ENCODE measurements at places on chromosomes 11 and 22.

- no peak for DNase-seq
Observed at GRCh38 chr22:37303821-37304274, 21.5 kb downstream of the CYTH4 start.

GRCh38 chr22:39097098-39098020 is at the start of gene APOBEC3H:
Gene APOBEC3H (plus strand): TSS chr22:39097244. CDS start chr22:39100279, 3,035 bp downstream.
- peak; percentile 72 for DNase-seq

DNA sequence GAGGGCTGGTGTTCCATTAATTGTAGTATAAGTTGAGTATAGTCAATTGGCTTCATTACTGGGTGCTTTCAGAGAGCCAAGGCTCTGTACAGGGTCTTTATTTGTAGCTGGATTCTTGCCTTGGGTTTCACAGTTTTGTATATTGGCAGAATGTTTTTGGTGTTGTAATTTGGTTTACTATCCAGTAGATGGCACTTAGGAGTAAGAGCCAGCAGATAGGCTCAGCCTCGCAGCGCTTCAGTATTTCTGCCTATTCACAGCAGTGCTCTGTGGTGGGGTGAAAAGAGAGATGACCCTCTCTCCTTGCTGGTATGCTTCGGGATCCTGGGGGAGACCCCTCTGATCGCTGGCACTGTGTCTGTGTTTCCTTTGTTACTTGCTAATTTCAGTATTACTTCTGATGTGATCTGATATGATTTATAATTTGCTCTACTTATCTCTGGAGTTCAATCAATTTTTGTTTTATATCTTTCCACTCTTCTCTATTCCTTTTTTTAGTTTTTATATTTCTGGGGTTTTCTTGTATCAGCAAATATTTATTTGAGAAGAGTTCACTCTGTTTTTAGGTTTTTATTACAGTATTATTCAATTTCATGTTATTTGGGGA is 52.2 kb downstream of the ANO5 start:
- peak; percentile 48 for DNase-seq

GRCh38 chr11:1691878-1692707 is 4.9 kb upstream of the KRTAP5-6 start:
- no peak for DNase-seq

DNA sequence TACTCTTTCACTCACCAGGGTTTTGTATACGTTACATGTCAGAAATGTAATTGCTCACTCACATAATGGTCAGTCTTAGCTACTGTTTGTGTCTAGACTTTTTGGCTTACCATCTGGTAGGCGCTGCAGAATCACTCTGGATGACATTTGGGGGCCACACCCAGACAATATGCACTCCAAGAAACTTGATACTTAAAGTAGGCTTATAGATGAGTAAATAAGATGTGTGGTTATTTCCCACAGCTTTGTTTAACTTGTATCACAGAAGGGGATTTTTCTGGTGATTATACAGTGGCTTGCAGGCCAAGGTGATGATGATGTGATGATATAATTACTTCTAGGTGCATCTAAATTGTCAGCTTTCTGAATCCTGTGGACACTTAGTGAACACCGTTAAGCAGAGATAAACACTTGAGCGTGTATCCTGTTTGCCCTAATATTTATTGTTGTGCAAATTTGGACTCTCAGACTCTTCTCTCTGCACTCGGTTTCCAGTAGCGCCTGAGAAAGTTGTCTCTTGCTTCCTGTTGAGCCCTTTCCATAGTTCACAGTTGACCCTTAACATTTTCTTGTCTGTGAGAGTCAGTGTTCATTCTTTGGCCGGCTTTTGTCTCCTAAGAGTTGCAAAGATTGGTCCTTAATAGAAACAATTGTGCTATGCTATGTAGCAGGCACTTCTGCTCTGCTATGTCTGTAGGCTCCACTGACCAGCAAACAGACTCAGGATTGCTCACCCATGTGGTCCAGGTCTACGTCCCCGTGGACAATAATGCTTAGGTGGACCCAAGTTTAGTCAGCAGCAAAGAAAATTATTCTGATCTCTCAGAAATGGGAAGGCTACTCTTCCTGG is 89.3 kb downstream of the PRR5L start:
- DNase-seq: no peak

GRCh38 chr11:16787035-16787742 is 48.7 kb downstream of the C11orf58 start:
- no peak for DNase-seq

DNA sequence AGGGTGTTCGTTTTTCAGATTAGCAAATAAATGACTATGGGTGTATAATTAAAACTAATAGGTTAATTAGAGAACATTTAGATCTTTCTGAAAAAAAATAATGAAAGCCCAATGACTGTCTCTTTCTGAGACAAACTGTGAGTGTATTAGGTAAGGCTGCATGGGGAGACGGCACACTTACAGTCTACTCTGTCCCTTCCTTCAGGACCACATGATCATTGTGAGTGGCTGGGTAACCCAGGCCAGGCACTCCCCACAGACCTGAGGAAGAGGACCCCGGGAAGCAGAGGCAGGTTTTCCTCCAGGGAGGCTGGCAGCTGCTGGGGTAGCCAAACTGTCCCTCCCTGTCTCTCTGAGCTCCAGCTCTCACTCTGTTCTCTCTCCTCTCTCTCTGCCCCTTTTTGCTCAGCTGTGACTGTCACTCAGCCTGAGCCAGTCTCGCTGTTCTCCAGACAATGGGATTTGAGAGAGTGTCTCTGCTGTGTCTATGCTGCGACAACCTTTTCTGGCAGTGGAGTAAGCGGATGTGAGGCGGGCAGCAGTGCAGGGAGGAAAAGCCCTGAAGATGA is 83.1 kb upstream of the NCAM1 start:
- DNase-seq: no peak

DNA sequence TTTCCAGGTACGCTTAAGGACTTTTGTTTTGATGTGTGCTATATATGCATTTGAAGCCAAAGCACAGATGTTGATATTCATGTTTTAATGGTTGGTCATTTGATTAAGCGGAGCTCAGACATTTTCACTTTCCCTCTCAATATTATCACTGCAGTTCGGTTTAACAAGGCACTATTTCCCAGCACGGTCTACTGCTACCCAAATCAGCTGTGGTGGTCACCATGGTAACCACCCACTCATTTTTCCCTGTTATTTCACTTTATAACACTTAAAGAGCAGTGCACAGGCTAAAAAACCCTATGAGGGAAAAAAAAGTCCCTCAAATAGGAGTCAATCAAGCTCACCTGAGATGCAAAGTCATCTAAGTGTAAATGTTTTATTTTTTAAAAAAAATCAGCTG is 439.6 kb upstream of the CCDC90B start:
- DNase-seq: no peak

All from LoVo (cell line).